Activated T-helper 1 cell treated with anti-CD3 and anti-CD28 coated beads, Interleukin-12 subunit alpha, Interleukin-12 subunit beta, Interleukin-2, Interleukin-4 antibody, amounts not matched to agents 30 ng/mL and 10 ng/mL and 1 ng/mL, durations not matched to agents 14 hours and 24 hours and 36 hours (primary cell): ENCODE measurements at places on chromosomes 6 and 20. TPM values are rescaled to one million over a fixed set of nuclear protein-coding genes. Genes with fewer than 3 reads are reported as not detected.

DNA sequence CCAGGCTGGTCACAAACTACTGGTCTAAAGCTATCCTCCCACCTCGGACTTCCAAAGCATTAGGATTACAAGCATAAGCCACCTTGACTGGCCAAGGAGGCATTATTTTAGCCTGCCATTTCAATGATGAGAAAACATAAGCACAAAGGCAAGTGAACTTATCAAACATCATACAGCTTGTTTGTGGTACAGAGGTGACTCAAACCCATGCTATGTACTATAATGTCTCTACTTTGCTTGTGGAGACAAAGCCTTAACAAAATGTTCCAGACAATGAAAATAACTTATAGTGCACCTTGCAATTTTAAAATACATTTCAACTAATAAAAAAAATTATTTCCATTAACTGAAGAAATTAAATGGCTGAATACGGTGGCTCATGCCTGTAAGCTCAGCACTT is 26.2 kb downstream of the HDAC2 start:
- no peak for DNase-seq
- peaks cover 6% of the 10 kb centered on the region for H3K4me1 ChIP-seq
- H3K36me3 ChIP-seq: peaks cover 30% of the 10 kb centered on the region
- H3K27ac ChIP-seq: no peak overlapping the region
- H3K27me3 ChIP-seq: no peaks in the 10 kb centered on the region

- no peaks in the 10 kb centered on the region for H3K4me1 ChIP-seq
- H3K4me3 ChIP-seq: no peak overlapping the region
Measured at GRCh38 chr6:89462503-89462902, 29.6 kb downstream of the ANKRD6 start.

- no peaks in the 10 kb centered on the region for H3K4me1 ChIP-seq
- DNase-seq: no peak
- H3K4me3 ChIP-seq: no peak overlapping the region
- no peaks in the 10 kb centered on the region for H3K36me3 ChIP-seq
Measured at GRCh38 chr20:19456595-19457395, 244.4 kb downstream of the SLC24A3 start.

GRCh38 chr6:133741375-133741861 is 147.5 kb upstream of the TCF21 start:
- H3K4me3 ChIP-seq: no peak overlapping the region
- no peaks in the 10 kb centered on the region for H3K27me3 ChIP-seq
- no peaks in the 10 kb centered on the region for H3K4me1 ChIP-seq

DNA sequence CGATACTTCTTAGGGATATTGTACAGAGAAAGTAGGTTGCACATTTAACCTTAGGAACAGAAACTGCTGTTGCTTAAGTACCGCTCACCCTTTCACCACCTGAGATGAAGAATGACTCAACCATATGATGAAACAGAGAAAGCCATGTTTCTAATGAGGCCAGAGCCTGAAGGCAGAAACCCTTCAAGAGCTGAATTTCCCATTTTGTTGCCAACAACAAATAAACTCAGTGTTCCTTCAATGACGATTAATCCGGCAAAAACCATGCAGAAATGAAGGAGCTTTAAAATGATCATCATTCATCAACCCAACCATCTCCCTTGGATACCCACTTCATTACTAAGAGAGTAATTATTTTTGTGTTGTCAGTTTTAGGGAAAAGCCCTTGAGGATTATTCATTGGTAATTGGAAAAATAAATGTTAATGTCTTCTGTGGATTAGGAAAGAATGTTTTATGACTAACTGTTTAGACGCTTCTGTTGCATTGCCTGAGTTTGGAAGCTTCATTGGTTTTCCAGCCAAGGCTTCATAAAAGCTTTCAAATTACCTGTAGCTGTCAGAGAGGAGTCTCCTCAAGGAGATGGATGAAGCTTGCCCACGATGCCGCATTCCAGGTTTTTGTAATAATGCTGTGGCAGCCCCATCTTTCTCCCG is 112.1 kb upstream of the IYD start:
- peaks cover 31% of the 10 kb centered on the region for H3K4me1 ChIP-seq
- DNase-seq: no peak
- H3K36me3 ChIP-seq: no peaks in the 10 kb centered on the region
- no peak overlapping the region for H3K27ac ChIP-seq
- H3K27me3 ChIP-seq: peaks cover 13% of the 10 kb centered on the region

DNA sequence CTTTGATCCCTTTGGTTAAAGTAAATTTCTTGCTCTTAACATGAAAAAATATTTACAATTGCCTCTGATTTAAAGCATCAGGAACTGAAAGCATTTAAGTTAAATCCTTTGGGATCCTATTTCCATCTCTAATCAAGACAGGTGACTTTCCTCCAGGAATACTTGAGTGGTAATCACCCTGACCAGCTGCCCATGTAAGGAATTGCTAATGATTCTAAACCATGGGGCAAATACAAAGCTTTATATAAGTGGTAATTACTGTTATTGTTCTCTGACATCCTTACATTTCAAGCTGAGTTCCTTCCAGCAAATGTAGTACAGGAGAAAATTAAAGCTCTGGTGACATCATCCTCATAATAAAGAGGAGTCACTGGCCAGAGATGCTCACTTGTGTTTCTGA is 100.6 kb downstream of the CRYBG1 start:
- H3K27ac ChIP-seq: no peak overlapping the region
- no peak for DNase-seq
- H3K4me3 ChIP-seq: no peak overlapping the region
- H3K4me1 ChIP-seq: no peaks in the 10 kb centered on the region

DNA sequence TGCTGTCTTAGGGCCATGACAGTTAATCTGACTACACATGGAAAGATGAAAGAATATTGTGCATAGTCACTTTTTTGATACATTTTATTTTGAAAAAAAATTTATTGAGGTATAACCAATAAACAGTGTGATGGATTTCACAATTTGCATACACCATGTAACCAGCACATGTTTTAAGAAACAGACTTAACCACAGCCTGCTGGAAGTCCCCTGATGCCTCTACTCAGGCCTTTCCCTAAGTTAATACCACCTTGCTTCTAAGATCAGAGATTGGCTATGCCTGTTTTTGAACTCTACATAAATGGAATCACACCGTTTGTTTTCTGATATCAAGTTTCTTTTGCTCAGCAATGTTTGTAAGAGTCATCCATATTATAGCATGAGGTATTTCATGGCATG is 136.3 kb downstream of the CFAP61 start:
- no peaks in the 10 kb centered on the region for H3K4me1 ChIP-seq
- no peak overlapping the region for H3K27ac ChIP-seq
- no peaks in the 10 kb centered on the region for H3K36me3 ChIP-seq
- no peak for DNase-seq
- no peaks in the 10 kb centered on the region for H3K27me3 ChIP-seq

DNA sequence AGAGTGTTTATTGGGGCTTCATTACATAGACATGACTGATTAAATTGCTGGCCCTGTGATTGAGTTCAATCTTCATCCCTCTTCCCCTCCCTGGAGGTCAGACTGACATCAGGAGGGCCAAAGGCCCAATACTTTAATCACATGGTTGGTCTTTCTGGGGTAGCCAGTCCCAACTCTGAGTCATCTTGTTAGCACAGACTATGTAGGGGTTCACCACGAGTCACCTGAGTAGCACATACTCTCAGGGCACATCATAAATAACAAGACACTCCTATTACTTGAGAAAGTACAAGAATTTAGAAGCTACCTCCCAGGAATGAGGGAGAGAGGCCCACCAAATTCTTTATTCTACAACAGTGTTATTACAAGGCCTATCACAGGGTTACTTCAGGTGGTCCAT is 11.3 kb downstream of the GINS1 start:
- H3K4me1 ChIP-seq: peaks cover 10% of the 10 kb centered on the region
- no peak overlapping the region for H3K4me3 ChIP-seq
- H3K27ac ChIP-seq: no peak overlapping the region
- no peak for DNase-seq

DNA sequence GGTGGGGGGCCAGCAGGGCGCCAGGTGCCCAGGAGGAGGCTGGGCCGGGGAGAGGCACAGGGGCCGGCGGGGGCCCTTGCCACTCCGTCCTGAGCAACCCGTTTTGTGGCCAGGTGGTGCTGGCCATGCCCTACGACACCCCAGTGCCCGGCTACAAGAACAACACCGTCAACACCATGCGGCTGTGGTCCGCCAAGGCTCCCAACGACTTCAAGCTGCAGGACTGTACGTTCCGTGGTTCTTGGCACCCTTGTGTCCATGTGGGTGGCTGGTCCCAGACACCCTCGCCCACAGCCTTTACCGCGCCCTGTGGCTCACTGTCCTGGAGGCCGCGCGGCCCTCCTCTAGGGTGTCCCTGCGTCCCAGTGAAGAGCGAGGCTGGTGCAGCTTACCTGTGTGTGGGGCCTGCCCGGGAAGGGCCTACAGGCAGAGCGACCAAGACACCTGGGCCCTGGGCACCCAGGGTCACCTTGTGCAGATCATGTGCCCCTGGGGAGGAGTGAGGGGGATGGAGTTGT is 28.7 kb downstream of the PYGB start:
- peak overlapping the region; percentile 29 for H3K27ac ChIP-seq
- no peaks in the 10 kb centered on the region for H3K4me1 ChIP-seq
- no peaks in the 10 kb centered on the region for H3K27me3 ChIP-seq
- H3K4me3 ChIP-seq: no peak overlapping the region
- peaks cover 2% of the 10 kb centered on the region for H3K36me3 ChIP-seq

DNA sequence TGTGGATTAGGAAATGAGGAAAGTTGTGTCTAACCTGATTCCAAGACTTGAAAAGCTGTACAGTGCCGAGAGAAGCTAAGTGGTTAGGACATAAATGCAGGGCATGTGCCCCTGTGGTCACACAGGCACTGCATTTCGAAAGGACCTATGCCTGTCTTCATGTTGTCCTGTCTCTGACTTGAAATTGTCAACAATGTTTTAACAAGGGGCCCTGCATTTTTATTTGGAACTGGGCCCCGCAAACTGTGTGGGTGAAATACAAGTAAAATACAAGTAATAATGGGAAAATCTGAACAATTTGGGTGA is 38.8 kb downstream of the MRS2 start:
- DNase-seq: no peak
- peaks cover 5% of the 10 kb centered on the region for H3K4me1 ChIP-seq
- H3K36me3 ChIP-seq: no peaks in the 10 kb centered on the region

PNLDC1 gene
- 0.56 and 0.78 TPM in 2 replicates for total RNA-seq

KHDC1L gene
- not detected in 2 replicates for total RNA-seq

DLK2 gene
- total RNA-seq: 1.5 and 2.0 TPM in 2 replicates

SIRT5 gene
- 8.4 and 10.1 TPM in 2 replicates for total RNA-seq

COL9A3 gene
- total RNA-seq: not detected in 2 replicates

ENPP5 gene
- total RNA-seq: not detected in 2 replicates
